D721Med (cell line): ENCODE measurements at places on chromosomes 1 and 21.

DNA sequence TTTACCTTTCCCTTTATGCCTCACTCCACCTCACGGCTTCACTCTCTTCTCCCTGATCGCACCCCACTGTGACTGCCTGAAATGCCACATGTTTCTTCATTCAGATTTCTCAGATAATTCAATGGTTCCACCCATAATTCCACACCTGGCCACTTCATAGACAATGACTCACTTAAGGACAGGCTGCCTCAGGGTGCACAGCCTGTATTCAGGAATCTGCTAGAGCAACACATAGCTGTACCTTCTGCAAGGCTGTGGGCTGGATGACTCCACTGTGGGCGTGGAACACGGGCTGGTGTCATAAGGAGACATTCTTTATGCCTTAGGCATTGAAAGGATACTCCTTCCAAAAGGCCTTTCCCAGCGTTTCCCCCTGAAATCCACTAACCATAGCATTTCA lies 36.1 kb downstream of the L1TD1 start:
- DNase-seq = no peak

GRCh38 chr1:2129256-2129943 lies 65.2 kb downstream of the FAAP20 start:
- no peak for DNase-seq

DNA sequence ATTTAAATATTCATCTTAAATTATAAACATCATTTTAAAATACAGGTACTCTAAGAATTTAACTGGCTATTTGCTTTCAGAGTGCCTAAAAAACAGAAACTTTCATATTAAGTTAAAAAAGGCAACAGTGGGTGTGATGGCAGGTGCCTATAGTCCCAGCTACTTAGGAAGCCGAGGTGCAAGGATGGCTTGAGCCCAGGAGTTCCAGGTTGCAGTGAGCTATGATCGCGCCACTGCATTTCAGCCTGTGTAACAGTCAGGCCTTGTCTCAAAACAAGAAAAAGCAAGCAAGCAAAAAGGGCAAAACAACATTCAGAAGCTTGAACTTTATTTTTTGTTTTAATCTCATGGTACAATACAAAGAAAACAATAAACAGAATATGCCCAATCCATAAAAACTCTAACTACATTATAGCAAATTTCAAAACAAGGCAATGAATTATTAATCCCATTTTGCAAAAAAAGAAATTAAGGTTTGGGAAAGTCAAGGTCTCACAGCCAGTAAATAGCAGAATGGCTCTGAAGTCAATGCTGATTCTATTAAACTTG lies 15.2 kb downstream of the ENAH start:
- no peak for DNase-seq

DNA sequence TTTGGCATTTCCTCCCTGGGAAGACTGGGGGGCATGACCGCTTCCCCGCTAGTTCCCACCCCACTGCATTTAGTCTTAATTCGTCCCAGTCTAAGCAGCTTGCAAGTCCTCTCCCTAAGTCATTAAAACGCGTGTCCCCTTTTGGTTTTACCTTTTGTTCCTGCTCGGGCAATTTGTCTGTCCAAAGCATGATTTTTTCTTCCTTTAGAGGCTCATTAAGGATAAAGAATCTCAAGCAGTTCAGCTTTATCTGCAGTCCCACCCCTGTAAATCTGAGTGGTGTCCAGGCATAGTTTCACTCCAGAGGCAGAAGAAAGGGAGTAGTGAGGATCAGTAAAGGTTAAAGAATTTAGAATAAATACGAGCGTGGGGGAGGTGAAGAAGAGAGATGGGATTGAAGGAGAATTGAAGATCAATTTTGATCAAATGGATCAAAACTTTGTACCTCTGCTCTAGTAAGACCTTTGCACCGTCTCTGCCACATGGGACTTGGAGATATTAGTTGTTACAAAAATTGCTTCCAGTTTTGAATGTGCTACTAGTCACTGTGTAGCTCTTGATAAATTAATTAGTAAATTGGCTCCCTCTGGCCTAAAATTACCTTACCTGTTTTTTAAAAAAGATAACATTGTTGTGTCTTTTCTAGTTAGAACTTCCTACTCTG lies 989 bp upstream of the ETV3 start:
- no peak for DNase-seq

- no peak for DNase-seq
Measured at GRCh38 chr21:38478782-38479181, 19.5 kb downstream of the ERG start.

DNA sequence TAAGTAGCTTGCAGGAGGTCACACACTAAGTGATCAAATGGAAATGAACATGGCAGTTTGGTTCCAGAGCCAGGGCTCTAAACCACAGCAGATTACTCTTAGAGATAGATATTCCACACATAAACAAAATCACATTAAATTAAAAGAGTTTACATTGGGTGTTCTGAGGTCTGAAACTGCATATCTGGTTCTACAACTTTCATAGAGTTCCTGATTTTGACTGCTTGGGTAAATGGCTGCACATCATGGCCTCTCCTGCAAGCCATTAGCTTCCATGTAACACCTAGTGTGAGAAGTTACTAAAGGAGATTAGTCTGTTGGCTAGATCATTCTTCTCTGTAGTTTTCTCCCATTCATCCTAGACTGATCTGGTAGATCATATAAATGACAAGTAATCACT lies 12.8 kb upstream of the XCL2 start:
- DNase-seq = no peak

- DNase-seq = no peak
Measured at GRCh38 chr1:65812065-65812464, 19.4 kb downstream of the PDE4B start.

GRCh38 chr1:93702111-93702827 lies 20.6 kb upstream of the BCAR3 start:
- no peak for DNase-seq

DNA sequence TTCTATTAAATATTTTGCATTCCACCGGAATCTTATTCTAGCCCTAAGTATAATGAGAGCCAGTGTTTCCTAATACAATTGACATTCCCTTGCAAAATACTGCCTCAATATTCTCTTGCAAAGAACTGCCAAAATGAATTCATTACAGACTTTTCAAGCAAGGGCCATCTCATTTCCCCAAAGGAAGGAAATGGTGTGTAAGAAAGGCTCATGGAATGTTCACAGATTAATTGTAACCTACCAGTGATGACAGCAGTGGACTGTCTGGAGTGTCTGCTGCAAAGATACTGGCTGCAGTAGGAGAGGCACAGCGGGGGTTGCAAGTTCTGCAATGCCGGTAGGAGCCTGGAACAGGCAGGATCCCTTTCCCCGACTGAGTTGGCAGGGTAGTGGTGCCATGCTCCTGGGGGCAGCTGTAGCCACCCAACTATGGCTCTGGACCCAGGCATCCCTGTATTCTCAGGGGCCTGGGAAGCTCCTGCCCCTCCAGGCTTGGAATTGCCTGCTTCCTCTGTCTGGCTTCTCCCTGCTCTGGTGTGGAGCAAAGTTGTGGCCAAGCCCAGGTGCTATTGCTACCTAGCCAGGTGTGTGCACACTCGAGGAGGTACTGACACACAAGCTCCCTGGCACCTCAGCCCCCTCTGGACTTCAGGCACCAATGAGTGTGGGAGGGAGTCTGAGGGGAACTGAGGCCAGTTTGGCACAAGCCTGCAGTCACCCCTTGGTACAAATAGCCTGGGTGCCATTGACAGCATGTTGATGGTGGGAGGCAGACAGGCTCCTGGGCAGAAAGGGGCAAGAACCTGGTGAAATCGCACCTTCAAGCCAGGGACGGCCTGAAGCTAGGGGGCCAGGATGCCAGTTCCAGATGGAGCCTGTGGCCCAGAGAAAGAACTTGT lies 1371.0 kb downstream of the KCNT2 start:
- no peak for DNase-seq

DNA sequence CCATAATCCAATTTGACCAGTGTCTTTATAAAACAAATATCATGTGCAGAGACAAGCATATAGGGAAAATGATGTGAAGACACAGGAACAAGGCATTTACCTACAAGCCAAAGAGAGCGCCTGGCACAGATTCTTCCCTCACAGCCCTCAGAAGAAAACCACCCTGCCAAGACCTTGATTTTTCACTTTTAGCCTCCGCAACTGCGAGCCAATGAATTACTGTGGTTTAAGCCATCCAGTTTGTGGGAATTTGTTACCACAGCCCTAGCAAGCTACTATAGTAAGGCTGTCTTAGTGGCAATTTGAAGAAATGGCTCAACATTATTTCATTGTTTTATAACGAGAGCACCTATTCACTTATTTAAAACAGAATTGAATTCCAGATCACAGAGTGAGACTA lies 85.7 kb upstream of the CCDC190 start:
- no peak for DNase-seq

- DNase-seq = no peak
Measured at GRCh38 chr1:6037338-6037762, 8.3 kb upstream of the KCNAB2 start.

DNA sequence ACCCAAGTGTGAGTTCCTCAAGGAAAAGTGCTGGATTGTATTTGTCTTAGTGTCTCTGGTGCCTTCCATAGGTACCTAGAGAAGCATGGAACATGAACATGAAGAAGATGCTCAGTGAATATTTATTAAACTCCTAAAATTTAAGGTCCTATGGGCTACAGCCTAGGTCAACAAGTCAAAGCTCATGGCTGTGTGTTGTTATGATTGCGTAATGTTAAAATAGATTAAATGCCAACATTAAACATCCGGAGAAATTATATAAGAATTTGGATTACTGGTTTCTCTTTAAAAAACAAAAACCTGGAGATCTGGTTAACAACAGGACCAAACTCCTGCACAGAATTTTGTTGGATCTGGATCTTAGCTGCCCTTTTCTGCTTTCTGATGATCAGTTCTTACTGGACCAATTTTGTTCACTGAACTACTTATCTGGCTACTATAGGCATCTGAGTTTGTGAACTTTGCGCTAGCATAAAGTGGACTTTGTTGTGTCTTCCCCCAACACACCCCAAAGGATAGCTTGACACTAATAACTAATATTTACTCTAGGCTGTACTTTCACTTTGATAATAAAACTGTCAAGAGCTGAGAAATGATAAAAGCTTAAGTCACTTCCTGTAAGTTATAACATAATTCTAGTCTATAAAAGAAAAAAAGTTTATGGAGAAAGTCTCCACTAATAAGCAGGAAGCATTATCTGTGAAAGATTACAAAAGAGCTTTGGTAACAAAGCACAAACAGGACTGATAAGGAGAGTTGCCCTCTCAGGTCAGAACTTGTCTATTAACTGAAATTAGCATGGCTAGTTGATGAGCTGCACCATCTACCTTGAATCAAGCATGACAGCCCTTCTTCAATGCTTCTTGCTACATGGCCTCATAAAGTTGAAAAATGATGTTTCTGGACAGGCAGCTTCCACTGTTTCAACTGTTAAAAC lies 20.7 kb downstream of the F5 start:
- no peak for DNase-seq

GRCh38 chr21:43015906-43016540 lies 41.7 kb downstream of the PKNOX1 start:
- DNase-seq = no peak

DNA sequence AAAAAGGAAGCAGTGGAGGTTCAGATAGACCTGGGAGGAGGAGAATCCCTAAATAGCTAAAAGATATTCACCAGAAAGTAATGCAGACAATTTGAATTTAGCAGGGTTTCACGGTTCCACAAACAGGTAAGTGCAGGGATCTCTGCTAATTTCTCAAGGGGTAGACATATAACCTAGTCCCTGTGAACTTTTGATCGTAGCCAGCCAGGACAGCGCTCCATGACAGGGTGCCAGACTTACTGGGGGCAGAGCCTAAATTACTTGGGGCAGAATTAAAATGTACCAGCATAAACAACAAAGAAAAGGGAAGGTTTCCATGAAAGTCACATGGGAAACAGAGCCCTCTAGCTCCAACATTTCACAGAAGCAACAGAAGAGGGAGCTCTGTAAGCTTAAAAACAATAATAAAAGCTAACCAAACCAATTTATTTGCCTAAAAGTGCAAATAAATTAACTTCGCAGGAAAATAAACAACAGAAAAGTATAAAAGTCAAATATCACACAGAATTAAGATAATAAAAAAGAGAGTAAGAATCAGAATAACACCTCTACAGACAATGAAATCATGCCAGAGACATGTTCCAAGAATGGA lies 198.3 kb downstream of the DUSP10 start:
- DNase-seq = no peak

DNA sequence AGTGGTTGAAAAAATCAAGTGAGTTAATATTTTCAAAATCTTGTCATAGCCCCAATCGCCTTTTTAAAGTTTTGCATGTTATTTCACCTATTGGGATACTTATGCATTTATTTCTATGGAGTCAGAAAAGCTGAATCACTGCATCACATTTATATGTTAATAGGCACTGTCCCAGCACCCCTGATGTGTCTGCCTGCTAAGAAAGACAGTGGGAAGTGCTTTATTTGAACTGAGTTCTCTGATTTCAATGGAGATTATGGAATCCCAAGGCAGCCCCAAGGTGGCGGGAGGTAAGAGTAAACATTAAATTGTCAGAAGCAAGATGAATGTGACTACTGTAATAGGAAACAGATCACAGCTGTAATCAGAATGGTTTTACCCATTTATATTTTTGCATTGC lies 2225.7 kb downstream of the NCAM2 start:
- DNase-seq = no peak

DNA sequence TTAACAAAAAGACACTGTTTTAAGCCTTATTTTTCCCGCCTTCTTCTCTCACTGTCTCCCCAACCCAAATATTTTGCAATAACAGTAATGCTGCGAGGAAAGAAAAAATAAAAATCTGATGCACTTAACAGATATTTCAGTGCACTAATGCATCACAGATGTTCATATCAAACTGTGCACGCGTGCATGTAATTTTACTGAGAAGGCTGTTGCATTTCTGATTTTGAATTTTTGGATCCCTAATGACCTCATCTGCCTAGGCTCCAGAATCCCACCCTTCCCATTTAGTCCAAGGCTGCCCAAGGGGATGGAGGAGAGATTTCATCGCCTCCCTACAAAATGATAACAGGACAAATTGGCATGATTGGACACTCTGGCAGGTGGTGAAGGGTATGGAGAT lies 5.5 kb downstream of the TRABD2B start:
- DNase-seq = no peak

GRCh38 chr1:166915941-166916340 lies 39.9 kb upstream of the TADA1 start:
- DNase-seq = no peak

DNA sequence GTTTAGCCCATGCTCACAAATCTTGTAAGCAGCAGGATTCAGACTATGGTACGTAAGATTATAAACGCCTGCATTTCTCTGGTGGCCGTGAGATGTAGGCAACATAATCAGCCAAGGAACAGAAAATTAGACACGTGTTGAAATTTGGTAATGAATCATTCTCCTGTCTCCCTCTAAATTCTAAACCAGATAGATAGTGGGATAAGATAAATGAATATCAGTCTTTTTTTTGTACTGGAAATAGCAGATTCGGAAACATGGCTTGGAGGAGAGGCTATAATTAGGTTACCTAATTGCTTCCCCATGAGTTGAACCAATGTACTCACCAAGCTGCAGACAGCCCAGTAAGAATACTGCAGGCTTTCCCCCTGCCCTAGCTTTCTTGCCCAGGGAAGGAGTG lies 172.3 kb downstream of the TGFB2 start:
- no peak for DNase-seq

DNA sequence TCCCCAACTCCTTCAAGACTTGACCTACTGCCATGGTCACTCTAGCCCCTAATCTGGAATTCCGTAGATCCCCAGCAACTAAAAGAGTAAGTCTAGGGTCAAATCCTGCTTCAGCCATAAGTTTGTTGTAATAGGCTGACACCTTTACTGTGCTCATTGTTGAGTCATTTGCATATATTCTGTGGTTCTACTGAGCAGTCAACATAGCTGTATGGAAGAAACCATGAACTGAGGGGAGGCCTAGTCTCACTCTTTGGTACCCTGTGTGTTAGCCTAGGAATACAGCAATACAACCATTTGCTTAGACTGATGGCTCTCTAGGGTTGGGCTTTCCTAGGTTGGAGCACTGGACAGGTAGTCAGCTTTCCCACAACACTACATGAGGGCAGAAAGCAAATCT lies 23.6 kb upstream of the SLC35D1 start:
- DNase-seq = no peak
